Kidney epithelial cell (primary cell): ENCODE measurements at places on chromosomes 6 and 20.

DNA sequence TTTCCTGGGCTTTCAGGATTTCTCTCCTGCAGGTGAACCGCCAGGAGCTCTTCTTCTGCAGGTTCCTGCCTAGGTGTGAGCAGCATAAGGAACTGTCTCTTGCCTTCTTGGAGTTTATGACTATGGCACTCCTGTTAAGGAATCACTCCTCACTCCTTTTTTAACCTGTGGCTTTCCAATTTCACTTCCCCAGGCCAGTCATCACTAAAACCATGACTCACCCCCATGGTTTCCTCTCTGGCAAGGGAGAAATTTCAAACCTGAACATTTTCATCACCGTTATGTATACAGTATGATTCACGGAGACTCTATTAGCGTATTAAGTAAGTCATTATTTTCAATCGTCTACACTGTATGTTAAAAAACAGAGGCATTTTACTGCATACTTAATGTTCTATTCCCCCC lies 78.2 kb upstream of the ARID1B start:
- peak; percentile 54 for DNase-seq

DNA sequence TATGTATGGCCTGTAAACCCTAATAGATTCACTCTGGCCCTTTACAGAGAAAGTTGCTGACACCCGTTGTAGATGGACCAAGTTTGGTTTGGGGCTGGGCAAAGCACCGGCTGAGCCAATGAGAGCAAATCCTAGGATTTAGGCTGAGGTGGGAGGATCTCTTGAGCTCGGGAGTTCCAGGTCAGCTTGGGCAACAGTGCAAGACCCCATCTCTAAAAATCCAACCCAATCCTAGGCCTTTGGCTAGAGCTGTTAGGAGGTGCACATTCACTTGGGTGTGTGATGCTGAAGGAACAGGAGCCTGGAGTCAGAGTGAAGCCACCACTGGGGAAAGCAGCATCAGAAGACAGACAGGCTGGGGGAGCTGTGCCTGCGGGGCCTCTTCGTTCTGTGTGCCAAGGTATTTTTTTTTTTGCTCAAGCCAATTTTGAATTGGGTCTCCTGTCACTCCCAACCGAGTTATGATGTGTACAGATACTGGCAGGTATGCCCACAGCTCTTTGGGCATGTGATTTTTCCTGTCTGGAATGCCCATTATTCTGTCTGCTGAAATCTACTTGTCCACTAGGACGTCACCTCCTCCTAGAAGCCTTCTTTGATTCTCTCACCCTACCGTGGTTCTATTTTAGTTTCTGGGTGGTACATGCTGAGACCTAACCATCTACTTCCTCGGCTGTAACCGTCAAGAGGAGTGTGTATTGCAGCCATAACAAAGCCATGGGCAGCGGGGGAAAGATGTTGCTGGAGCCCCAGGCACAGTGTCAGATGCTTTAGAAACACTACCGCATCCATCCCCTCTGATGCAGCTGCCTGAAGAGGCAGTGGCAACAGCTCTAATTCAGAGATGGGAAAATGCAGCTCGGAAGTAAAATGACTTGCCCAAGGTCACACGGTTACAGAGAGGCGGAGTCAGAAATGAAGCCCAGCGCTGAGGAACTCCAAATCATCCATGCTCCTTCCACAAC lies 54.0 kb downstream of the TTI1 start:
- DNase-seq: no peak

- no peak for DNase-seq
These were observed 4.1 kb downstream of the LINC00237 start for GRCh38 chr20:21101932-21102575.

DNA sequence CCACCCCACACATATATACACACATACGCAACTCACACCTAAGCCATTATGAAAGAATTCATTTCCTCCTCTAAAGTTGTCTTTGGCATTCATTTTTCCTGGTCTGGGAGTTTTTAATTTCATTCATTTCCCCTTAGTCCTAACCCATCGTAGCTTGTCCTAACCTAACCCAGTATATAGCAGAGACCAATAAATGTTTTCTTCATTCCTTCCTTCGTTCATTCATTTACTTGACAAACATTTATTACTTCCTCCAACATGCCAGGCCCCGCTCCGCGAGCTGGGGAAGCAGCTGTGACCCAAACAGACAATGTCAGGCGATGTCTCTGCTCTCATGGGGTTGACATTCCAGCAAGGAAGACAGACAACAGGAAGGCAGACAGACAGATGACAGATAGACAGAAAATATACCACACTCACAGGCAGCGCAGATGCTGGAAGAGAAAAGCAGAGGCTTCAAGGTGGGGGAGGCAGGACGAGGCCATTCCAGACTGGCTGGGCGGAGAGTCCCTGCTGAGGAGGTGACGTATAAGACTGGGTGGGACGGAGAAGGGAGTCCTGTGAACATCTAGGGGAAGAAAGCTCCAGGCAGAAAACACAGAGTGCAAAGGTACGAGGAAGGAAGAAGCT lies 33.7 kb upstream of the SIRPA start:
- DNase-seq: no peak

DNA sequence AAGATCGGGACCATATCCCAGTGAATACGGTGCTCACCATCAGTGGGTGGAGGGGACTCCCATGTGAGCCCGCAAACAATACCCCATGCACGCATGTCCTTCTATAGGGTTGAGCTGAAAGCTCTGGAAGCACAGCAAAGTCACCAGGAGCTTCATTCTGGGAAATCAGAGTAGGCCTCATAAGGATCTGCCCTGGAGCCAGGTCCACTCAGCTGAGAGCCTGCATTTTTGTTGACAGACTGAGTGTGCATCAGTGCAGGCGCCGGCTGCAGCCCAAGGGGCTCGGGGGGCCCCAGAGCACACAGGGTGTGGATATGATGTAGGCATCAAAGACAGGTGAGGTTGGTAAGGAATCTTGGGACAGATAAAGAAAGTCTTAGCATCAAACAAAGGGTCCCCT lies 79.8 kb upstream of the CD93 start:
- no peak for DNase-seq
